ENCODE measurements at places on chromosomes 1 and 21. TPM values are rescaled to one million over a fixed set of nuclear protein-coding genes. Genes with fewer than 3 reads are reported as not detected.

DNA sequence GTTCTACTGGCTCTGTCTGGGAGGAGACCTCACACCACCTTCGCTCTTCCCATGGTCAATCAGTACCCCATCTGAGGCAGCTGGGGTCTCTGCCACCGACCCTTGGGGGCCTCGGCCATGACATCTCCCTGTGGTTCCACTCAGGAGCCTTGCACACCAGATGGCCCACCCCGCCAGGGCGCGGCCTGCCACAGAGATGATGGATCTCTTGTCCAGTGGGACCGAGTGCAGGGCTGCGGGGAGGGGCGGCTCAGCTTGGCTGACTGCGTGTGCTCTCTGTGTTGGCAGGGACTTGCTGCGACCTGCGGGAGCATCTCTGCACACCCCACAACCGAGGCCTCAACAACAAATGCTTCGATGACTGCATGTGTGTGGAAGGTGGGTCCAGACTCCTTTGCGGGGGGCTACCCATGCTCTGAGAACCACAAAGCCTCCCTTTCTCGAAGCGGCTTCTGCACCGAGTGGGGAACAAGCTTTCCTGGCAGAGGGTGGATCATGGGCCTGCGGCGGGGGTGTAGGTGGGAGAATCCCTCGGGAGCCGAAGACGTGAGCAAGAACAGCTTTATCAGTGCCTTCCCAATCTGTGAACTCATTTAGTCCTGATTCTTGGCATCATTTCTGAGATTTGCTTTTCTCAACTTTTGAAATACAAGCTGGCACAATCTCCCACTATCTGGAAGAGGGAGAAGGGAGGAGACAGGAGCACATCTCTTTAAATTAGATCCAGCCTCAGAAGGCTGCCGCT, 20.9 kb upstream of the AGTRAP start:
- H3K27me3 ChIP-seq = no peaks in the 10 kb centered on the region
- H3K27ac ChIP-seq = no peak overlapping the region
- peaks cover 15% of the 10 kb centered on the region for H3K4me1 ChIP-seq

DNA sequence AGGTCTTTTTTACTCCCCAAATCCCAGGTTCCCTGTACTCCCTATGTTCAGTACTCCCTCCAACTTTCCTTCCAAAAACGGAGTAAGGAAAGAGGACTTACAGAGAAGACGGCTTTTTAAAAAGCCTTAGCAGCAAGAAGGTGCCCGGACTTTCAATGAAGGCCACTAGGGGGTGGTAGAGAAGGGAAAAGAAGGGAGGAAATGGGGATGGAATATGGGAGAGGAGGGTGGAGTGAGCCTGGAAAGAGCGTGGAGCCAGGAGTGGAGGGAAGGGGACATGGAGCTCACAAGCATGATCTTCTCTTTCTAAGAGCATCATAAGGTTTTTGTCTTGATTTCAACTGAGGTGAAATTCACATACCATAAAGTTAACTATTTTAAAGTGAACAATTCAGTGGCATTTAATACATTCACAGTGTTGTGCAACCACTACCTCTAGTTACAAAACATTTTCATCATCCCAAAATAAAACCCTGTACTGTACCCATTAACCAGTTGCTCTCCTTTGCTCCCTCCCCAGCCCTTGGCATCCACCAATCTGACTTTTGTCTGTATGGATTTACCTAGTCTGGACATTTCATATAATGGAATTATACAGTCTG, 129.9 kb downstream of the ZNF281 start:
- H3K36me3 ChIP-seq = no peaks in the 10 kb centered on the region
- no peak overlapping the region for H3K4me3 ChIP-seq
- H3K27ac ChIP-seq = no peak overlapping the region
- peaks cover 2% of the 10 kb centered on the region for H3K27me3 ChIP-seq
- peak; percentile 37 for DNase-seq

DNA sequence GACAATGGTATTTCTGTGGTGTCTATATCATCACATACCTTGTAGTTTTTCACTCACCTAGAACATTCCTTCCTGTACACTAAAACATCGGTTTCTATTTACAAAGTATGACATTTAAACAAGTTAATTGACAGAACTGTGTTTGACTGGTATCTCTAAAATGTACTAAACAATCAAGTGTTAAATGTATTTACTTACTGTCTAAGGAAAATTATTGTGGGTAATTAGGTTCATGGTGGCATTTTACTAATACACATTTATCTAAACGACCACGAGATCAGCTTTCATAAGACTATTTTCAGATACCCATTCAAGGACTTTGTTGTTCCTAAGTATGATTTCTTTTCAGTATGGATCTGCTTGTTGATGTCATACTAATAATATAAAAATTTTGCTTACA, 115.2 kb downstream of the ADGRL2 start:
- no peak overlapping the region for H3K4me3 ChIP-seq
- no peaks in the 10 kb centered on the region for H3K36me3 ChIP-seq
- no peaks in the 10 kb centered on the region for H3K27me3 ChIP-seq
- no peaks in the 10 kb centered on the region for H3K4me1 ChIP-seq

DNA sequence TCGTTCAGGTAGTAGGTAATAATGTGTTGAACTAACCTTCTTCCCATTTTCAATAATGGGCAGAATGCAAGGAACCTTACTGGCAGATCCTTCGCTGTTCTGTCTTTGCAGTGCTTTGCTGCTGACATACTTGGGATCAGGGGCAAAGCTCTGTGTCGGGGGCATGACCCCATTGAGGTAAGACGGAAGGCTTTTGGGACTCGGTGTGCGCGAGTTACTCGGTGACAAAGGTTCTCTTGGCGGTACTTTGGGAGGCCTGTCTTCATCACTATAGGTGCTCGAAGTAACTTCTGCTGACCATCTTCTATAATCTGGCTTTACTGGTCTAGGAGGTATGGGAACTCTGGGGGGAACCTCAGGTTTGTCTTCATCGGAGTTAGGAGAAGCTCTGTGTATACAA, 12.7 kb downstream of the ERRFI1 start:
- peaks cover 15% of the 10 kb centered on the region for H3K27me3 ChIP-seq
- no peaks in the 10 kb centered on the region for H3K4me1 ChIP-seq
- no peak for DNase-seq
- H3K4me3 ChIP-seq = no peak overlapping the region
- no peaks in the 10 kb centered on the region for H3K36me3 ChIP-seq

The HSPA6 gene
- 0.07 TPM for total RNA-seq

DNA sequence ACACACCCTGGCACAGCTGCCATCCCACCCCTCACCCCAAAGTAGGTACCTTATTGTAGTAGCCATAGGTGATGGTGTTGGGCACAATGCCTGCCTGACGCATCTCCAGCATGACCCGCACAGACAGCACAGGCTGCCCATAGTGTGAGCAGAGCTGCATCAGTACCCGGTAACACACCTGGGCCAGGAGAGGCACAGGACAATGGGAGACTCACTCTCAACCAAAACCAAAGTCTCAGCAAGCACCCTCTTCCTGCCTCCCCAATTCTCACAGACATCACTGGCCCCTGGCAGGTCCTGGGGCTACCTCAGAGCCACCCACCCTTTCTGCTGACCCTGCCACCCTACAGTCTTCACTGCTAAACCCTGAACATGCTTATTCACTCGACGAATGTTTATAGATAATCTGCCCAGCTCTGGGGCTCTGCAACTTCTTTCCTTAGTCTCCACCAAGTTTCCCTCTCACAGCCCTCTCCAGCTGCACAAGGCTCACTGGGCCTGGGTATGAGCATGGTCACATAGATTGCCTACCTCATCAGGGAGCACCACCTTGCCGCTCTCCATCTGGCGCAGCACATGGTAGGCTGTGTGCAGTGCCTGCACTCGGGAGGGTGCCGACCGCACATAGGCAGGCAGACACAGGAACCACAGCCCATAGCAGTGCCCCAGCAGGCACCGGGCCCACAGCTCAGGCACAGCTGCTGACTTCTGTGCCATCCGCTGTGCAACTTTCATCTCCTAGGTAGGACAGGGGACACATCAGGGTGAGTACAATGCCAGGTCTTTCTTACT, 10.3 kb downstream of the DENND4B start:
- peaks cover 7% of the 10 kb centered on the region for H3K4me1 ChIP-seq
- no peak overlapping the region for H3K27ac ChIP-seq
- no peaks in the 10 kb centered on the region for H3K27me3 ChIP-seq
- no peak overlapping the region for H3K4me3 ChIP-seq
- DNase-seq = no peak

DNA sequence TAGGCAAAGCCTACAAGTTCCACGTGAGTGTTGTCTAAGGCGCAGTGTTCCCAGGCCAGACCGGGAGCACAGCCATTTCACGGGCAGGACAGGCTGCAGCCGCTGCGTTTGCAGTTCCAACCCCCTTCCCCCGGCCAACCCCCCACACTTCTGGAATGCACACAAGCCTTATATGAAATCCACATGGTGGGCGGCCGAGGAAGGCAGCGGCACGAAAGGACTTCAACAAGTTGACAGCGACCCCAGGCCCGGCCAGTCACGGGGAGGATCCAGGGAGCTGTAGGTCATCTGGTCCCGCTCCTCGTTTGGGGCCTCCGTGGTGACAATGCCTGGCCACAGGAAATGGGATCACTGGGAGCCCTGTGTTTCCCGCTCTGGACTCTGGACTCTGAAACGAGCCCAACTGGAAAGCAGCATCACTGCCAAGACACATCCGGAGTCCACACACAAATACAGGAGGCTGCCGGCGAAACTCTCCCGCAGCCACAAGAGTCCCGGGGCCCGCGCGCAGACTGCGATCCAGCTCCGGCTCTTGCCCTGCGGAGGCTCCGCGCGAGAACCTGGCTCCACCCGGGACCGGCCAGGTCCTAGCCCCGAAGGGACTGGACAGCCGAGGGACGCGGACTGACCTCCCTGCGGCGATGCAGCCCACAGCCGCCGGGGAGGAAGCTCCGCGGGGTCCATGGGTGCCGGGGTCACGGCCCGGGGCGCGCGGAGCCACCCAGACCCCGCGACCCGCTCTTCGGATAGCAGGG, 794 bp downstream of the NID1 start:
- H3K4me1 ChIP-seq = peaks cover 26% of the 10 kb centered on the region
- peak overlapping the region; percentile 29 for H3K4me3 ChIP-seq
- H3K27me3 ChIP-seq = peaks cover 56% of the 10 kb centered on the region
- H3K36me3 ChIP-seq = no peaks in the 10 kb centered on the region
- DNase-seq = no peak

- peaks cover 16% of the 10 kb centered on the region for H3K4me1 ChIP-seq
- peaks cover 21% of the 10 kb centered on the region for H3K36me3 ChIP-seq
- DNase-seq = no peak
These were observed 532 bp upstream of the FAM177B start for GRCh38 chr1:222736470-222736869.

DNA sequence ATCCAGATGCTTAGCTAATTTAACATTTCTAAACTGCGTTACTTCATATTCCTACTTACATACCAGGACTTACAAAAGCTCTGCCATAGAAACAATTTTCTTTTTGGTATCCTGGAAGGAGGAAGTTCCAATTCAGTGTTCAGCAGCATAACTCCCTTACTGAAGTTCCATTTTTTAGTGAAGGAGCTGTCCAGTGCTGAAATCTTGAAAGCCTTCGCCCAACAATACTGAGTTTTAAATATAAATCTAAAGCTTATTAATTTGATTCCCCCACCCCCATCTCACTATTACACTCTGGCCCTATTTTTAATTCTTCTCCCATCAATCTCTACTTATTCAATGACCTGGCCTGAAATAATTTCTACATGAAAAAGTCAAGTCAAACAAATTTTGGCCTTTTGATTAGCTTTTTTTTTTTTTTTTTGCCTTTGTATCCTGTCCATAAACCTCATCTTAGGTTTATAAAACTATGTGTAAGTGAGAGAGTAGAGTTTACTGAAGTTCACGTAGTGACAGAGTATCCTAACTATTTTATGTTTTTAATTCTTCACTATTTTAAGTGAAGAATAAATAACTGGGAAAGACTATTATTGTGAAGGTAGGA, 323.0 kb upstream of the PLD5 start:
- H3K4me1 ChIP-seq = no peaks in the 10 kb centered on the region
- H3K27me3 ChIP-seq = no peaks in the 10 kb centered on the region
- DNase-seq = no peak
- H3K36me3 ChIP-seq = no peaks in the 10 kb centered on the region
- H3K4me3 ChIP-seq = no peak overlapping the region

The PTGER3 gene
- total RNA-seq = 0.15 TPM

The RGS7 gene
- not detected for total RNA-seq

The PLEKHM2 gene
- total RNA-seq = 56.0 TPM

DNA sequence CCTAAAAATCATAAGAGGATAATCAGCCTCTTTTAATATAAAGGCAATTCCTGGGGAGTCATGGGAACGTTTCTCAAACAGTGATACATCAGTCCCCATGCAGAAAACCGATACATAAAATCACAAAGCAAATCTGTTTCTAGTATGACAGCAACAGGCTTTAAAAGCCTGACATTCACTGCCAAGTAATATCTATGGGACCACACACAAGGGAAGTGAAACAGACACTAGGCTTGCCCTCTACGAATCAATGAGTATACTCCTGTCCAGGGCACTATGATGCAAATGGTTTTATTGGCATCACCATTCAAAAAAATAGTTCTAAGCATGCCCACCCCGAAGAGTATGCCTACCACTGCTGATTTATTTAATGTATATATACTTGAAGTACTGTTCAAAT, 54.4 kb downstream of the TIAM1 start:
- no peak overlapping the region for H3K4me3 ChIP-seq
- DNase-seq = no peak
- H3K27me3 ChIP-seq = no peaks in the 10 kb centered on the region

DNA sequence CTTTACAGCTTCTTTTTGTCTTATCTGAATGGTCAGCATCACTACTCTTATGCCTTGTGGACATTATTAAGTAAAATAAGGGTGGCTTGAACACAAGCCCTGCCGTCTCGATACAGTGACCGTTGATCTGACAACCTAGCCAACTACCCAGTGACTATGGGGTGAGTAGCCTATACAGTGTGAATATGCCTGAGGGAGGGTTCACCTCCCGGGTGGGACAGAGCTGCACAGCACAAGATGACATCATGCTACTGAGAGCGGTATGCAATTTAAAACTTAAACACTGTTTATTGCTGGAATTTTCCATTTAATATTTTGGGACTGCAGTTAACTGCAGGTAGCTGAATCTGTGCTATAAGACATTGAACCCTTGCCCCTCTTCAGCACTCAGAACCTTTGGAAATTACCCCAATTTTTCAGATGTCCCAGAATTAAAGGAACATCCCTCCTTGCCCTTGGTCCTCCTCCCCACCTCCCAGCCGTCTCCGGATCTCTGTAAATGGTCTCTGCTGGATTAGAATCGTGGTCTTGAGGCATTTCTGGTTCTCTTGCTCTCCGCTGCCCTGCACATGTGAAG, 618.5 kb downstream of the PTPRU start:
- H3K27me3 ChIP-seq = no peaks in the 10 kb centered on the region
- H3K27ac ChIP-seq = no peak overlapping the region
- no peak for DNase-seq
- H3K4me1 ChIP-seq = no peaks in the 10 kb centered on the region

Data from activated CD4-positive, alpha-beta T cell treated with anti-CD3 and anti-CD28 coated beads, Interleukin-2, amount 10 ng/mL, durations not matched to agents 7 days and 5 days (primary cell).